ENCODE measurements at places on chromosomes 7 and 10.

- no peak for DNase-seq
Observed at GRCh38 chr10:72328045-72328828, 26.5 kb downstream of the DNAJB12 start.

DNA sequence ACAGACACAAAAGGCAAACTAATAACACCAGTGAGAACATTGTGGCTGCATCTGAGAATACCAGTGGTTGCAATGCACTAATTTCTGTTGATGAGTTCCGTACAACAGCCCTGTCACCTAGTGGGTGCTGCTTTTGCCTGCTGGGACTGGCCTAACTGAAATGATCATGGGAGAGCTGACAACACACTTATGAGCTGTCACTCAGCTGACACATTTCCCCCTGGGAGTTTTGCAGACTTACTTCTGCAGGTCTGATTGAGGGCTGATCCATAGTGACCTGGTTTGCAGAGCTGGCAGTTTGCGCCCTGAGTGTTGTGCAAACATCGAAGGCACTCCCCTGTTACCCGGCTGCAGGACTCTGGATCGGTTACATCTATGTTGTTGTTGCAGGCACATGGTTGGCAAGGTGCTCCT is 60.6 kb upstream of the LAMB1 start:
- no peak for DNase-seq

- DNase-seq = no peak
Observed at GRCh38 chr7:91683823-91684222, 196.7 kb downstream of the MTERF1 start.

GRCh38 chr10:114810926-114811325 is 10.7 kb upstream of the FHIP2A start:
- DNase-seq = no peak

DNA sequence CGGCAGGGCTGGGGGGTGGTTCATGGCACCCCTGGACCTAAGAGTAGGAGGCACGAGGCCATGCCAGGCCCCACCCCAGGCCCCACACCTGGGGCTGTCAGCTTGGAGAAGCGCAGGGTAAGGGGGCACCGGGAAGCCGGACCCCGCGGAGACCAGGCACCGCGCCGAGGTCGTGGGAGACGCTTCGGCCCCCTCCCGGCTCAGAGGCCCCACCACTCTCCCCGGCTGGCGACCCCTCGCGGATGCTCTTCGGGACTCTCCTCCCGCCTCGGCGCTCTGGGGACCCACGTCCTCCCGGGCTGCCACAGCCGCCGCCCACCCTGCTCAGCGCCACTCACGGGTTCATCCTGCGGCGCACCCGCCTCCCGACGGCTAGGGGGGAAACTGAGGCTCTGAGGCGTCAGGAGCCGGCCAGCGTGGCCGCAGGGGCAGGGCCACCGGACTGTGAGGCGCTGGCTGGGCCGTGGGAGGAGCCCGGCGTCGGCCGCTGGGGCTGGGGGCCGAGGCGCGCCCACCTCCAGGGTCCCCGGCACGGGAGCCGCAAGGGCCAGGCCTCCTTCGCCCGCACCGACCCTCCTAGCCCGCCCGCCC is 25.9 kb downstream of the PDGFA start:
- no peak for DNase-seq

GRCh38 chr7:2358968-2359527 is 4.4 kb downstream of the EIF3B start:
- no peak for DNase-seq

GRCh38 chr7:8511855-8512254 is 78.4 kb downstream of the NXPH1 start:
- no peak for DNase-seq

GRCh38 chr7:40873248-40873647 is 738.4 kb downstream of the SUGCT start:
- DNase-seq = no peak

GRCh38 chr10:72695496-72695895 is 3.6 kb downstream of the MCU start:
- DNase-seq = no peak

GRCh38 chr10:71797533-71798307 is 24.4 kb upstream of the VSIR start:
- DNase-seq = no peak

GRCh38 chr7:75649462-75649861 is 89.3 kb downstream of the HIP1 start:
- no peak for DNase-seq

DNA sequence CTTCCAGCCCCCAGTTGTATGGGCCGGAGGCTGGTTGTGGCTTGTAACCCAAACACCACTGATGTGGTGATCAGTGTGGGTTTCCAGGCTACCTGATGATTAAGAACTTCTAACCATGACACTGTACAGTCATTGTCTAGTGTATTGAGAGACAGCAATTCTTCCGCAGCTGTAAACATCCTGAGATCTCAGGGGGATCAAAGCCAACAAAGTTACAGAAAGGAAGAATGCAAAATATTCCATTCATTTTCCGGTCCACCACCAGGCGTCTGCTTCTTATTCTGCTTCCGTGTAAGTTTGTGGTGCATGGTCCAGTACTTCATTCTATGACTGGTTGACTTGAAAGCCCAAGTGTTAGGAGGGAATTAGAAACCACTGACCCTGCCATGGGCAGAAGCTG is 10.3 kb upstream of the GLI3 start:
- no peak for DNase-seq

- DNase-seq = no peak
Observed at GRCh38 chr10:16116404-16117304, 256.3 kb upstream of the MINDY3 start.

DNA sequence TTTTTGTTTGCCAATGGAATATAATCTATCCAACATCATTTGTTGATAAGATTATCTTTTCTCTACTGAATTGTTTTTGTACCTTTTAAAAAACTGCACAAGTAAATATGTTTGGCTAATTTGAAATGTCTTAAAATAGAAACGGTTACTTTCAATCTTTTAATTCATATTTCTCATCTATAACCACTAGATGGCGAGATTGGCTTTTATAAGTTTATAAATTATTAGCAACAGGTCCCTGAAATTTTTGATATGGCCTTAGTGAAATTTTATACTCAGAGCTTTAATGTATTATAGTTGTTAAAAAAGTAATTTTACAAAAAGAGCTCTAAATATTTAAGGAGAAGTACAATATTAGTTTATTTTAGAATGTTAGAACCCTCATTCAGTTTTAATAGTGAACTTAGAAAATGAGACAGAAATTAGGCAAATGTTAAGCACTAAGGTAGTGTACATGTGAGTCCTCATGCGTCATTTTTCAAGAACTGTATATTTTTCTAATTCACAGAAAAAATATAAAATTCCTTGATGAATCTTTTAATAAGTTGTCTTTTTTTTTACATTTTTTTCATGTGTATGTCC is 592.5 kb downstream of the ARL4A start:
- no peak for DNase-seq

DNA sequence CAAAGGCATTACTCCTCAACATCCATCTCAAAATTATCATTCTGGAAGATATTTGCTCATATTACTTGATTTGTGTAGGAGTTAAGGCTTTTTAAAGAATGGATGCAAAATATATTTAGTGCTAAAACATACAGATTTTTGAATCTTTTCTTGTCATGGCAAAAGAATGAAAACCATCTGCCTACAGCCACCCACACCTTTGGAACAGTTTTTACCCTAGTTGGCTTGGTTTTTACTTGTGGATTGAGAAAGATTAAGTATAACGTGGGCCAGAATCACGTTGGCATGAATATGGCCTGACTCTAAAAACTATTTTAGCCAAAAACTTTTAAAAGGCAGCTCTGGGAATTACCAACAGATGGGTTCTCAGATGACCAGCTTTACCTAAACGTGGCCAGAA is 128.2 kb downstream of the SPAG6 start:
- DNase-seq = no peak

DNA sequence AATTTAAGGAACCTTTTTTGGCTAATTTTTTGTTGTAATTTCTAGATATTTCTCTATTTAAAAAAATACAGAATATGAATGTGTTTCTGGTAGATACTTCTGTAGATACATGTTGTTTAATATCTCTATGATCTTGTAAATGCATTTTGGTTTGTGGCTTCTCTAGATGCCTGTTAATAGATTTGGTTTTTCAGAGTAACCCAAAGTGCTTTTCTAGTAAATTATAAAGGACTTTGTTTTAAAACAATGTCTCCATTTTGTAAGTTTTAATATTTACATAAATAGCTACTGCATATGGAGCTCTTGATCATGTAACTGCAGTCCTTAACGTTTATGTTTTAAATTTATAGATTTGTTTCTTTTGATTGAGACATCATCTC is 88.5 kb downstream of the MDFIC start:
- no peak for DNase-seq

DNA sequence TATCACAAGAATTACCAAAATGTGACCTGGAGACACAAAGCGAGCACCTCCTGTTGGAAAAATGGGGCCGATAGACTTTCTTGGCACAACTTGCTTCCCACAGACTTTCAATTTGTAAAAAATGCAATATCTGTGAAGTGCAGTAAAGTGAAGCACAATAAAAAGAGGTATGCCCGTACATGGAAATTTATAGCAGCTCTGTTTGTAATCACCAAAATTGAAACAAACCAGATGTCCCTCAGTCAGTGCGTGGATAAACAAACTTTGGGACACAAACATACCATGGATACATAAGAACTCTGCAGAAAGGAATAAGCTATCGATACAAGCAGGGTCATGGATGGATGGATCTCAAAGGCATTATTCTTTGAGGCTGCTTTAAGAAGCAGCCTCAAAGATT is 33.6 kb downstream of the ARID5B start:
- no peak for DNase-seq

DNA sequence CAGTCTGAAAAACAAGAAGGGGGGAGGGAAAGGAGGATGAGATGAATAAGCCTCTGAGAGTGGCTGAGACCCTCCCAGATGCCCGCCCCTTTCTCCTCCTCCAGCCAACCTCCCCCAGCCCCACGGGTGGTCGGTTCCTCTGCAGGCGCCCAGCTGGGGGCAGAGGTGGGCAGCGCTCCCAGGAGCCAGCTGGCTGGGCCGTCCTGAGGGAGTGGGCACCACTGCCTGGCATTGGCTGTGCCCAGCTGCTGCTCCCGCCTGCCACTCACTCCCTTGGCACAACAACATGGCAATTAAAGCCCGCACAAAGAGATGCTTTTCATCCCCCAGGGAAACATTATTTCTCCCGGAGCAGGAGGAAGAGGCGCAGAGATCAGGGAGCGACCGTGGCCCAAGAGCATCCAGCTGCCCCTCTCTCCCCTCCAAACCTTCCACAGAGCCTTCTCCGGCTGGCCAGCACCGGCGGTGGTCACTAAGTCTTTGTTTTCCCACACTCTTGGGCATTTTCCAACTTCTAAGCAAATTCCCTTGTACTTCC is 107.2 kb downstream of the SPDYE5 start:
- DNase-seq = no peak

- no peak for DNase-seq
Observed at GRCh38 chr7:99943641-99944496, 14.4 kb upstream of the GJC3 start.

DNA sequence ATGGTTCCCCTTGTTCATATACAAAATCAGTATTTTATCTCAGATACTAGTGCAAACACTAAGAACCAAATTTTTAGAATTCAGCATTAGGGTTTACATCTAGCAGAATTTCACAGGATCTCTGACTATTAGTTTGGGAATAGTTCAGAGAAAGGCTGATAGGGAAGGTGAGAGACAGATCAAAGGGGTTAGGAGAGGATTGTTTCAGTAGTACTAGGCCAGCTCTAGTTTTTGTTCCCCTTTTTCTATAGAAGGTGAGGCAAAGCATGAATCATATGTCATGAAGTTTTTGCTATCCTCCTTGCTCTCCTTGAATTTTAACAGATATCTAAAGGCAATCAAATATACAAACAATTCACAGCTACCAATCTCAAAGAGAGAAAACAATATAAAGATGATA is 26.1 kb upstream of the CTNNA3 start:
- no peak for DNase-seq

- no peak for DNase-seq
Observed at GRCh38 chr10:6713120-6713519, 133.0 kb upstream of the PRKCQ start.

DNA sequence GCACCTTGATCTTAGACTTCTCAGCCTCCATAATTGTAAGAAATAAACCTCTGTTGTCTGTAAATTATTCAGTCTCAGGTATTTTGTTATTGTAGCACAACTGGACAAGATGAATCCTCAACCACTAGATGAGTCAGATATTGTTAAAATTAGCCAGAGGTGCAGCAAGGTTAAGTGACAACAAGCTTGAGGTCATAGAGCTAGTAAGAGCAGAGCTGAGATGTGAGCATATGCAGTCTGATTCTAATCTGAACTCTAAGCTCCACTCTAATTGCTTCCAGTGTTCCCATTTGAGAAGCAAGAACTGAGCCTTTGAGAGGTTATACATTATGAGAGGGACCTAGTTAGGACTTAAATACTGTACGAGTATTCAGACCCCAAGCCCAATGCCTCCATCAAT is 93.1 kb downstream of the FZD1 start:
- no peak for DNase-seq

DNA sequence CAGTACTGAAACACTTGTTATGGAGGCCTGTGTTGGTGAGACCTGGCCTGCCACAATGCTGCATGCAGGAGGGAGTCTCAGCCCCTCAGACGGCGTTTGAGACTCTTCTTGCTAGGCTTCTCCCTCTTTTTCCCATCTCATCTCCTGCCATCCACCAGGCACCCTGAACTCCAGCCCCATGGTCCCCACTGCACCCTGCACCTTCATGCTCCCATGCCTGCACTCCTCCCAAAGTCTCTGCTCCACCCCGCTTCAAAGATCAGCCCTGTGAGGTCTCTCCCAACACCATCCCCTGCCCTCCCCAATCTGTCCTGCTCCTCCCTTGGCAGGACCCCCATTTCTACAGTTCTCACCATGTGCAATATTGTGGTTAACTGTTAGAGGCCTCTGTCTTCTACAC is 61.7 kb downstream of the VOPP1 start:
- no peak for DNase-seq

DNA sequence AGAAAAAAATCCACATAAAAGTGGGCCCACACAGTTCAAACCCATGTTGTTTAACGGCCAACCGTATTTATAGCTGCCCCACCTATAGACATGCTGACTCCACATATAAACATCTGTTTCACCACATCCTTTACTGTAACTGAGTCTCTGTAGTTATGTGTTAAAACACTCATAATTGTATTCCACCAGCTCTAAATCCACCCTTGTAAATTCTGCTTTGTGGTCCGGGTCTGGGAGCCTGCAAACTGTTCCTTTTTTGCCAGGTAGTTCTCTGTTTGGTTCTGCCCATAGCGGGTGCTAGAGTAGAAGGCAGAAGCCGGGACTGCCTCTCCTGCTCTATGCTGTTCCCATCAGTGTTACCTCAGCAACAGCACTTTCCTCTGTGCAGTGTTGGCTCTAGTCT is 20.2 kb upstream of the FHIP2A start:
- no peak for DNase-seq

GRCh38 chr7:66807736-66808135 is 67.2 kb downstream of the RABGEF1 start:
- DNase-seq = no peak

DNA sequence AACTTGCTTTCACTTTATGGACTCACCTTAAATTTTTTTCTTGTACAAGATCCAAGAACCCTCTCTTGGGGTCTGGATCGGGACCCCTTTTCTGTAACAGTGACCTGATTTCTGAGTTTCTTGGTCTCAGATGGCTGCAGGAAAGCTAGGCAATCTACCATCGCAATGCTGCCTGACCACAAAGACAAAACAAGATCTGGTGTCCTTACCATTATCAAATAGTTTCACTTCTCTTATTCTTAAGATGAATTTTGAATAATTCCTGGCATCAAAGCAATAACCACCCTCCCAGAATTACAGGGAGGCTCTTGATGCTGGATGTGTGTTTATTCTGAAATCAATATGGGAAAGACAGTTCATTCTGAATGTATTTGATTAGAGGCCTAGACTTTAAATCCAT is 77.4 kb upstream of the FRMD4A start:
- DNase-seq = no peak
